Ascending aorta (tissue), 2 donors: ENCODE measurements at places on chromosomes 2 and 18. TPM values are rescaled to one million over a fixed set of nuclear protein-coding genes. Genes with fewer than 3 reads are reported as not detected.

- H3K4me1 ChIP-seq = no peaks in the 10 kb centered on the region
- H3K36me3 ChIP-seq = no peaks in the 10 kb centered on the region
- no peak overlapping the region for H3K4me3 ChIP-seq
- no peak for DNase-seq
- H3K27ac ChIP-seq = no peak overlapping the region
These were observed 149.6 kb downstream of the MYT1L start for GRCh38 chr2:2181493-2181892.

GRCh38 chr2:159658881-159659873, 42.8 kb upstream of the BAZ2B start:
- H3K4me3 ChIP-seq = no peak overlapping the region
- H3K27ac ChIP-seq = no peak overlapping the region
- DNase-seq = no peak

DNA sequence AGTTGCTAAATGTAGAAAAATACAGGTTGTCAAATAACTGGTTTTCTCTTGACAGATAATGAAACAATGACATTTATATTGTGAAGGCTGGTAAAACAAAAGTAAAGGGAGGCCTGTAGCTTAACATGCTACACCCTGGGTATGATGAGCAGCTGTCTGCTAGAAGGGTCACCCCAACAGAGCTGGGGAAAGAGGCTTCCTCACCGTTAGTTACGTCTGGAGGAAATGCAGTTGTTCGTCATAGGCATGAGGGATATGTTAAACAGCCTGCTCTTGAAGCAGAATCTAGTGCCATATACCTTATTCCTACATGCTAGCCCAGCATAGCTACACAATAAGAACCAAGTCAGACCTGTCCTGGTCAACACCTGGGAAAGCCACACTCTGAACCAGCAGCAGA, 49.9 kb downstream of the LPIN2 start:
- H3K36me3 ChIP-seq = no peaks in the 10 kb centered on the region
- H3K27ac ChIP-seq = no peak overlapping the region
- DNase-seq = no peak
- peaks cover 39% of the 10 kb centered on the region for H3K4me1 ChIP-seq
- H3K27me3 ChIP-seq = no peaks in the 10 kb centered on the region
- no peak overlapping the region for H3K4me3 ChIP-seq

GRCh38 chr2:118642501-118642900, 204.9 kb downstream of the EN1 start:
- no peak for DNase-seq
- no peaks in the 10 kb centered on the region for H3K36me3 ChIP-seq
- H3K4me1 ChIP-seq = no peaks in the 10 kb centered on the region
- no peak overlapping the region for H3K27ac ChIP-seq

GRCh38 chr2:26598336-26598995, 42.7 kb downstream of the CIB4 start:
- H3K4me1 ChIP-seq = no peaks in the 10 kb centered on the region
- no peaks in the 10 kb centered on the region for H3K27me3 ChIP-seq
- DNase-seq = no peak
- H3K27ac ChIP-seq = peak overlapping the region; percentile 24

DNA sequence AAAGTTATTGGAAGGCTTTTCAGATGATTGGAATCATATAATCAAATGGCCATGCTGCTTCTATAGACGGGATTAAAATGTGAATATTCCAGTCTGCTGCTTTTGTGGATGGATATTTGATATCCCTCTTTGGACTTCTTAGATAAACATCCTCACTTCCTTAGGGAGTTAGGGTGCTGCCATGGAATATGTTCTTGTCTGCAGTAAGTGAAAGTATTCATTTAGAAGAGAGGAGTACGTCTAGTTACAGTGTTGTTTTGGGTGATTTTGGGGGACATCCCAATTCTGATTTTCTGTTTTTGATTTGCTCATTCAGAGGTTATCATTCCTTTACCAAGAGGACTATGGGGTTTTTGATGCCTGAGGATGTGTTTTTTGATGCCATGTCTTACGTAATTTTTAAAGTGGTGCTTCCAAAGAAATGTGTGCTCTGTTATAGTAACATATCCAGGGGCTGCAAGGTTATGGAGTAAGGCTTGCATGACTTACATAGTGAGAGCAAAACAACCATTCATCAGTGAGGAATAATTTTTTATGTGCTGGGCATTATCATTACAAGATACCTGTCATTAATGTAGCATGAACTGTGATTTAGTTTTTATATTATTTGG, 33.6 kb downstream of the ASXL3 start:
- no peaks in the 10 kb centered on the region for H3K4me1 ChIP-seq
- no peak overlapping the region for H3K27ac ChIP-seq
- DNase-seq = no peak
- no peaks in the 10 kb centered on the region for H3K36me3 ChIP-seq
- H3K27me3 ChIP-seq = no peaks in the 10 kb centered on the region

GRCh38 chr18:4433717-4434116, 21.4 kb downstream of the DLGAP1 start:
- no peak overlapping the region for H3K27ac ChIP-seq
- H3K4me3 ChIP-seq = no peak overlapping the region
- H3K4me1 ChIP-seq = no peaks in the 10 kb centered on the region
- DNase-seq = no peak
- H3K27me3 ChIP-seq = no peaks in the 10 kb centered on the region
- H3K36me3 ChIP-seq = no peaks in the 10 kb centered on the region

DNA sequence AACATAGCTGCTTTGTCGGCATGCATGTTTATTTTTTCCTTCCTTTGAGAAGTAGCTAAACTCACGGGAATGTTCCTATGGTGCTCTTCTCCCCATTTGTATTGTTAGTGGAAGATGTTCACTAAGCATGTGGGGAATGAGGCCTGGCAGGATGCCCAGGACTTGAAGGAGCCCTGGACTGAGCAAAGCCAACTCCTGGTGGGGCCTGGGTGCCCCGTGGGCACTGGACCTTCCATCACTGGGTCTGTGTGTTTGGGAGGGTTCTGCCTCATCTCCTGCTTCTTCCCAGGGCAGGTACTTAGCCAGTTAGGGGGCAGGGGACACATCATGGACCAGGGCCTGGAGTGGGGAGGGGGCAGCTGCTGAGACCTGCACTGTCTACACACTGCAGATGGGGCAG, 49.3 kb downstream of the ACAA2 start:
- DNase-seq = no peak
- no peaks in the 10 kb centered on the region for H3K4me1 ChIP-seq
- H3K27ac ChIP-seq = no peak overlapping the region
- H3K4me3 ChIP-seq = no peak overlapping the region
- H3K27me3 ChIP-seq = no peaks in the 10 kb centered on the region
- H3K36me3 ChIP-seq = no peaks in the 10 kb centered on the region

- no peak overlapping the region for H3K4me3 ChIP-seq
- H3K27me3 ChIP-seq = no peaks in the 10 kb centered on the region
- peak overlapping the region; percentile 86 for H3K27ac ChIP-seq
- peaks cover 59% of the 10 kb centered on the region for H3K4me1 ChIP-seq
- peaks cover 6% of the 10 kb centered on the region for H3K36me3 ChIP-seq
These were observed 8.9 kb downstream of the GDF7 start for GRCh38 chr2:20675701-20676352.

- DNase-seq = no peak
- H3K27me3 ChIP-seq = no peaks in the 10 kb centered on the region
- H3K36me3 ChIP-seq = no peaks in the 10 kb centered on the region
- peak overlapping the region; percentile 87 for H3K27ac ChIP-seq
- no peak overlapping the region for H3K4me3 ChIP-seq
These were observed 286.0 kb upstream of the CCDC68 start for GRCh38 chr18:55245211-55245614.

DNA sequence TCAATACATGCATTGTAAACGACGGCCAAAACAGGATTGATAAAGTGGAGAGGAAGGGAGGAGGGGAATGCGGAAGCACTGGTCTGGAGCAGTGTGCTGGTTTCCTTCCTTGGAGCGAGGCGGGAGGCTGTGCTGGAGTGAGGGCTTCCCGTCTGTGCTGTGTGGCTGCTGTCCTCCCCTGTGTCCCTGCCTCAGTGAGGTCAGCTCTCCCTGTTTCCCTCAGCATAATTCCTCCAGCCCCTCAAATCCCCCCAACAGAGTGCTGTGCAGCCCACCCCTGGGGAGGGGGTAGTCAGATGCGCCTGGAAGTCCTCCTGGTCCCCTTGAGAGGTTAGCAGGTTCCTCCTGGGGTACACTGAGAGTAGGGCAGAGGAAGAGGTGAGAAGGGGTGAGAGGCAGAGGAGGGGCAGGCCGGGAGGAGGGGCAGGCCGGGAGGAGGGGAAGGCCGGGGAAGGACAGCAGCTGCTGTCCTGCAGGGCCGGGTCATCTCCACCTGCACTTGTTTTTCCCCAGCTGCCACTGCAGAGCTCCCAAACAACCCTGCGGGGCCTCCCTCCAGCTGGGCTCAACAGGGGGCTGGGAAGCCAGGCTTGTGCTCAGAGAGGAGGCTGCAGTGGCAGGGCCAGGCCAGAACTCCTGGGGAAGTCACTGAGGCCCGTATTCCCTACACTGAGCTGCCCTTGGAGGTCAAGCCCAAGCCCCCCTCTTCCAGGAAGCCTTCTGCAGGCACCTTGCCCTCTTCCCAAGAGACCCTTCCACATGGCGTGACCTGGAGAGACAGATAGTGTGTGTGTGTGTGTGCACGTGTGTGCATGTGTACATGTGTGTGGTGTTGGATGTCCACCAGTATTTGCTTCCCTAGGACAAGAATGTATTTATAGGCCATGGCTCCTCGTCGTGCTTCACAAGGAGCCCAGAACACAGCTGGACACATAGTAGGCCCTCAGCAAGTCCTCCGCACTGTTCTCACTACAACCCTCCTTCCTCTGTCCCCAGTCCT, 13.2 kb upstream of the ATP6V1B1 start:
- peak; percentile 45 for DNase-seq
- no peaks in the 10 kb centered on the region for H3K4me1 ChIP-seq
- H3K27me3 ChIP-seq = no peaks in the 10 kb centered on the region
- no peak overlapping the region for H3K27ac ChIP-seq
- no peak overlapping the region for H3K4me3 ChIP-seq

DNA sequence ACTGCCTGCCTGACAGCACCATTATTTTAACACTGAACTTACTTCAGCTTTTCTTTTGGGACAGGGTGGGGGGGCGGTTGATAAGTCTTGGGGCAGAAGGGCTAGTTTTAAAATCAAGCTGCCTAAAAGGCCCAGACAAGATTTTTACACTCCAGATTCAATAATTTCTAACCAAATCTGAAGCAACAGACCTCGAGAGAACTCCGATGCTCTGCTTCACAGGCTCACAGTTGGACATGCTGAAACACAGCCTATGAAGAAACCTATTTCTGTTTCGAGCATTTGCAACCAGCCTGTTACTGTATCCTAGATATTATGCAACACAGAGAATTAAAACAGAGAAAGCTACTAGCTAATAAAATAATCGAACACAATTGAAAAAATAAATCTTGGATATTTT, 1.3 kb upstream of the MYT1L start:
- no peaks in the 10 kb centered on the region for H3K36me3 ChIP-seq
- H3K27ac ChIP-seq = no peak overlapping the region
- no peaks in the 10 kb centered on the region for H3K27me3 ChIP-seq

DNA sequence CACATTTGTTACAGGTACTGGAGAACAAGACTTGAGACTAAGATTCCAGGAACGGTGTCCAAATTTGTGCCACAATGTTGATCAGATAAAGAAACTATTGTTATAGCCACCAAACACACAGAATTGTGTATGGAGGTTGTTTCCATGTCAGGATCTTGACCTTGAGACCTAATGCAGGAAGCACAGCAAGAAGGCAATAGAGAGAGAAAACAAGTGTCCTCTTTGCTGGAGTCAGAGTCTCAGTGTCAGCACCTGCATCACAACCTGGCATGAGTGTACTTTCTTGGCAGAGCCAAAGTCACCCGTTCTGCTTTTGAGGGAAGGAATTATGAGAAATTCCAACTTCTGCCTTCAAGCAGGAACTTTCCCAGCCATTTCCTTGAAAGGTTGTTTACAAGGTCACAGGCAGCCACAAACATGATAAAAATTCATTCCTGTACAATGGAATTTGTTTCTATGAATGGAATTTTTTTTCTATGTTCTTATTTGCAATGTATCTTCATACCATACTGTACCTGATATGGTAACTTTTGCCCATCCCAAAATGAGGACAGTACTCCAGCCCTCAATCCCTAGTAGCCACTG, 118.4 kb downstream of the PKP4 start:
- no peak overlapping the region for H3K27ac ChIP-seq
- H3K36me3 ChIP-seq = no peaks in the 10 kb centered on the region
- H3K4me1 ChIP-seq = no peaks in the 10 kb centered on the region
- H3K4me3 ChIP-seq = no peak overlapping the region
- no peaks in the 10 kb centered on the region for H3K27me3 ChIP-seq
- no peak for DNase-seq

DNA sequence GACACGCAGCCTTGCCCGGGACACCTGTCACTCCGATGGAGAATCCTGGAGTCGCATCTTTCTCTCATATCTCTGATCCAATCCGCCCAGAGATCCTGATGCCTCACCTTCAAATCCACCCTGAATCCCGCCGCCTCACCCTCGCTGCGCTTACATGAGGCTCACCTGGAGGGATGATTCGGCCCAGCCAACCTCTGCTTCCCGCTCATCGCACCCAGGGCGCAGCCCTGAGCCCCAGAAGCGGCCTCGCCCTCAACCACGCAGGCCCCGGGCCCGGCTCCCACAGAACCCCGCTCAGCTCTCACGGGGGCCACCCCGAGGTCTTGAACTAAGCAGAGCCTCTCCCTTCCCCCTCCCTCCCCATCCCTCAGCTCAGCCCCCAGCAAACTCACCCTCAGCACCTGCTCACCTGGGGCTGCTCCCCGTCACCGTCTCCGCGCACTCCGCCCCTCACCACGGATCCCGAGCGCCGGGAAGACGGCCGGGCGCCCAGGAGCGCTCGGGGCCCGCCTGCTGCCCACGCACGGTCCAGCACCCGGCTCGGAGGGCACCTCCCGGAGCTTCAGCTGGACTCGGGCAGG, 160.0 kb downstream of the NDUFA10 start:
- H3K4me1 ChIP-seq = no peaks in the 10 kb centered on the region
- no peaks in the 10 kb centered on the region for H3K27me3 ChIP-seq
- no peaks in the 10 kb centered on the region for H3K36me3 ChIP-seq
- DNase-seq = no peak
- H3K4me3 ChIP-seq = no peak overlapping the region

DNA sequence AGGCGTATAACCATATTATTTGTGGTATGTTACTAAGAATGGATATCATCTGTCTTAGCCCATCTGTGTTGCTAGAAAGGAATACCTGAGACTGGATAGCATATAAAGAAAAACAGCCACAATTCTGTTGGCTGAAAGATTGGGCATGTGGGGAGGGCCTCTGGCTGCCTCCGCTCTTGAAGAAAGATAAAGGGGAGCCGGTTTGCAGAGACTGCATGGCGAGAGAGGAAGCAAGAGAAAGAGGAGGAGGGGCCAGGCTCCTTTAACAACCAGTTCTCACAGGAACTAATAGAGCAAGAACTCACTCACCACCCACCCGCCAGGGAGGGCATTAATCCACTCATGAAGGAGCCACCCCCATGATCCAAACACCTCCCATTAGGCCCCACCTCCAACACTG, 29.2 kb upstream of the UXS1 start:
- no peaks in the 10 kb centered on the region for H3K36me3 ChIP-seq
- H3K4me1 ChIP-seq = no peaks in the 10 kb centered on the region
- no peak overlapping the region for H3K27ac ChIP-seq
- H3K27me3 ChIP-seq = no peaks in the 10 kb centered on the region

GRCh38 chr18:79481046-79481790, 85.5 kb downstream of the NFATC1 start:
- no peaks in the 10 kb centered on the region for H3K4me1 ChIP-seq
- no peak overlapping the region for H3K4me3 ChIP-seq
- DNase-seq = peak; percentile 55
- H3K36me3 ChIP-seq = peaks cover 11% of the 10 kb centered on the region
- no peaks in the 10 kb centered on the region for H3K27me3 ChIP-seq
- no peak overlapping the region for H3K27ac ChIP-seq

Gene MYO3B
- not detected for total RNA-seq

Gene CXCR1
- total RNA-seq = not detected

Gene PRLH
- total RNA-seq = not detected

Gene SERPINB12
- 0.32 TPM for total RNA-seq
